ENCODE measurements at places on chromosomes 3 and 15.
A peak's percentile ranks its signal among the peaks of the same experiment; 100 is the strongest.

DNA sequence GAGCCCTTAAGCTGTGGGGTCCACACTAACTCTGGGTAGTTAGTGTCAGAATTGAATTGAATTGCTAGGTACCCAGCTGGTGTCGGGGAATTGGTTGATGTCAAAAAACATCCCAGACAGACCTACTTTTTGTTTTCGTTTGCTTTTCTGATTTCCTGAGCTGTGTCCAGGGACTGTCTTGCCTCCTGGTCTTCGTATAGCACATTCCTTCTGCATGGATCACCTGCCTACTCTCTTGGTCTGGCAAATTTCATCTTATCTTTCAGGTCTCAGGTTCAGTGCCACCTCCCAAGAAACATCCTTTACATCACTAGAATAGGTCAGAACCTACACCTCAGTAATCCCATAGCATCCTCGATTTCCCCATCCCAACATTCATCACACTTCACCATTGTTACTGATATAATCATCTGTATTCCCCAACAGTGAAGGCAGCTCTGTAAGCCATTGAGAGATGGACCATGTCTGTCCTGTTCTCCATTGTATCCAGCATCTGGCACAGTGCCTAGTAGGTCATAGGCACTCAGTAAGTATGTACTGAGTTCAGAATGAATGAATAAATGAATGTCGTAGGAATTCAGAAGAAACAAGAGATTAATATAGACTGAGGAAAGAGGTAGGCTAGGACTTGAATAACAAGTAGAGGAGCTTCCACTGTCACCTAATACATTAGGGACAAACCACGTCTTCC, 81.2 kb downstream of the ANP32A start:
- DNase-seq = no peak

GRCh38 chr3:12155264-12155663, 3.4 kb downstream of the TIMP4 start:
- DNase-seq = no peak

DNA sequence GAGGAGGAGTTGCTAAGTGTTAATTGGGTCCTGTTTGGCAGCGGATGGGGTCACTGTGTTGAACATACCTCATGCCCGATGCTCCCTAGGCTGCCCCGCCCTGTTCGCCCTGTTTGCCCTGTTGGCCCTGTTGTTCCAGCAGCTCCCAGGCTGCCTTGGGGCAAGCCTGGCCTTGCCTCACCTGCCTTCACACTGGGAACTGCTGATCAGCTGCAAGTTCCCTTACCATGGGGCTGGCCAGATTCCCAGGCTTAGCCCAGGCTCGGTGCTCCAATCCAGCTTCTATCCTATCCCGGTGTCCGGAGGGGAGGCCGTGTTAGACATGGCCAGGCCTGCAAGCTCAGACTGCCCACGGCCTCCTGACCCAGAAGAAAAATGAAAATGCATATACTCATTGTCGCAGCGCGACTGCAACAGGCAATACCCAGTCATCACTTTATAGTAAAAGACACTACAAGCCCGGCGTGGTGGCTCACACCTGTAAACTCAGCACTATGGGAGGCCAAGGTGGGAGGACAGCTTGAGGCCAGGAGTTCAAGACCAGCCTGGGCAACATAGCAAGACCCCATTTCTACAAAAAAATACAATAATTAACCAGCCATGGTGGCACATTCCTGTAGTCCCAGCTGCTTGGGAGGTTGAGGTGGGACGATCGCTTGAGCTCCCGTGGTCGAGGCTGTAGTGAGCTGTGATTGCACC, 42.9 kb upstream of the ZNF710 start:
- DNase-seq = no peak

- DNase-seq = no peak
Measured at GRCh38 chr15:88987591-88987933, 74.4 kb upstream of the MFGE8 start.

- DNase-seq = no peak
Measured at GRCh38 chr15:67072442-67072841, 7.0 kb downstream of the SMAD3 start.

DNA sequence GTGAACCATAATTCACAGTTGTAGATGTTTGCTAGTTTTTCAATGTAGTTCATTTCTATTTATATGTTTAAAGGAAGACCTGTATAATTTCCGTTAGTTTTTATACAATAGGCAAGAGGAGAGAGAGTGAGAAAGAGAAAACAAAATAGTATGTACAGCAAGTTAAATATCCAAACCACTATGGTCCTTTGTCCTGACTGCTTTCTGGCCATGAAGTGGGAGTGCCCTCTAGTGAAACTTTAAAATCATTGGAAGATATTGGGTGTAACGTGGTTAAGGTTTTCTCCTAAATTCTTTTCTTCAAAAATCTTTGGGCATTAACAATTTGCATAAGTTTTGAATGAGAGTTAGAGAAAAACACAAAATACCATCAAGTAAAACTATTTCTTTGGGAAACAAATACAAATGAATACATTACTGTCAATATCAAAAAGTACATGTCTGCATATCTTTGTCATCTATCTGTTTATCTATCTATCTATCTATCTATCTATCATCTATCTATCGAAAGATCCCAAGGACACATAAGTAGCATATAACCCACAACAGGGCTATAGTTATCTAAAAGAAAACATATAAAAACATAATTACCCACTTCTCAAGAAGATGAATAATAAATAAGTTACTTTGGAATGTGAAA, 534.6 kb upstream of the ATP11B start:
- peak; percentile 26 for DNase-seq

GRCh38 chr15:91566141-91566540, 287.4 kb upstream of the SLCO3A1 start:
- DNase-seq = no peak

DNA sequence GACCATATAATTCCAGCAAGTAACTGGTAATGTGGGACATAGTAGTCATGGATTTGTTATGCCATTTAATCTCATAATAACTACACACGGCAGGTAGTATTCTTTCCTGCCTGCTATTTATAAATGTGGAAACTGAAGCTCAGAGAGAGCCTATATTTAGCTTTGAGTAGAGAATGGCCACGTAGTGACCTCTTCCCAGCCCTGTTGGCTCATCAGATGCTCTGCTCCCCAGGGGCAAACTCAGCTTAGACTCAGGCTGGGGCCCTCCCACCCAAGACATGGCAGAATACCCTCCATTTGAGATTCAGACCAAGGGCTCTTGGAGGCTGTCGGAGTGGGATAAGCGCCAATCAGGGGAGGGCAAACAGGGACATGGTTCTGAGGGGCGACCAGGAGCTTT, 17.3 kb upstream of the HDAC11 start:
- DNase-seq = no peak

DNA sequence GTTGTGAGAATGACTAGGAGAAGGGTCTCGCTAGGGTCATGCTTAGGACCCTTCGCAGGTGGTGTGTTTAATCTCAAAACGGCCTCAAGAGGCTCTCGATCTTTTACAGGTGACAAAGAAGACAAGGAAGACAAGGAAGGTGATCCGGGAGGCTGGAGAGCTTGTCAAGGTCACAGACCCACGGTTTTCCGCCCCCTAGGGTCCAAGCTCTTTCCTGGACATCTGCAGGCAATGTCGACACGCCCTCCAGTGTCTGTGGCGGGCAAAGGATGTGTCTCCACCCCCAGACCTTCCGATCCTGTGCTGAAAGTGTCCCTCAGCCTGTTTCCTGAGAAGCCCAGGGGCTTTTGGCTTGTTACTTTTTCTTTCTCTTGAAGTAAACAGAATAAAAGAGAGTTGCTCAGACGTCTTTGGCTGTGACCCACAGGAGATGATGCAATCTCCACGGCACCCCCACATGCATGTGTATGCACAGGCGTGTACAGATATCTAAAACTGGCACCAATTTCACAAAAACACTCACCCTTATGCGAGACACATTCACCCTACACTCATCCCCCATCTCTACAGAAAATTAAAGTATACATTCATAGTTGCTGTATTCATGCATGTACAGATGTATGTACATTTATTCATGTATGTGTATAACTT, 108.8 kb downstream of the KLF13 start:
- DNase-seq = peak; percentile 87

All from testis (tissue), 5 donors.